Thyroid gland (tissue), 4 donors: ENCODE measurements at places on chromosomes 3 and 15. TPM values are rescaled to one million over a fixed set of nuclear protein-coding genes. Genes with fewer than 3 reads are reported as not detected.

Gene GOLGA8J
- total RNA-seq: 4.7 TPM

DNA sequence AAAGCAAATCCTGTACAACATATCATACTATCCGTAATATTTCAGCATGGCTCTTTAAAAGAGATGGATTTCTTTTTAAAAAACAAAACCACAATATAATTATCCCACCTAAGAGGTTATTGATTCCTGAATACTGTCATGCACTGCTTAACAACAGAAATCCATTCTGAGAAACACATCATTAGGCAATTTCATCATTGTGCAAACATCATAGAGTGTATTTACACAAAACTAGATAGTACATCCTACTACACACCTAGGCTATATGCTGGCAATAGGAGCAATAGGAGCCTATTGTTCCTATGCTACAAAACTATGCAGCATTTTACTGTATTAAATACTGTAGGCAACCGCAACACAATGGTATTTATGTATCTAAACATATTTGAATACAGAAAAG, 242.0 kb downstream of the NEK10 start:
- no peak for DNase-seq

Gene WDR93
- 2.3 TPM for total RNA-seq

GRCh38 chr15:98735304-98735703, 87.0 kb downstream of the IGF1R start:
- DNase-seq: no peak

- peak; percentile 59 for DNase-seq
Measured at GRCh38 chr15:66703540-66703941, 1.5 kb downstream of the SMAD6 start.

Gene ZNF80
- not detected for total RNA-seq

Gene SCAANT1
- not detected for total RNA-seq

Gene GATA2
- 10.2 TPM for total RNA-seq

Gene HEG1
- total RNA-seq: 154 TPM

- DNase-seq: peak; percentile 83
Measured at GRCh38 chr15:92343924-92344643, 49.6 kb upstream of the ST8SIA2 start.

Gene CCDC54
- total RNA-seq: not detected

Gene ERC2
- total RNA-seq: 5.3 TPM

- no peak for DNase-seq
Measured at GRCh38 chr3:129228891-129229585, 20.4 kb upstream of the COPG1 start.

Gene CATSPER2
- 6.8 TPM for total RNA-seq

DNA sequence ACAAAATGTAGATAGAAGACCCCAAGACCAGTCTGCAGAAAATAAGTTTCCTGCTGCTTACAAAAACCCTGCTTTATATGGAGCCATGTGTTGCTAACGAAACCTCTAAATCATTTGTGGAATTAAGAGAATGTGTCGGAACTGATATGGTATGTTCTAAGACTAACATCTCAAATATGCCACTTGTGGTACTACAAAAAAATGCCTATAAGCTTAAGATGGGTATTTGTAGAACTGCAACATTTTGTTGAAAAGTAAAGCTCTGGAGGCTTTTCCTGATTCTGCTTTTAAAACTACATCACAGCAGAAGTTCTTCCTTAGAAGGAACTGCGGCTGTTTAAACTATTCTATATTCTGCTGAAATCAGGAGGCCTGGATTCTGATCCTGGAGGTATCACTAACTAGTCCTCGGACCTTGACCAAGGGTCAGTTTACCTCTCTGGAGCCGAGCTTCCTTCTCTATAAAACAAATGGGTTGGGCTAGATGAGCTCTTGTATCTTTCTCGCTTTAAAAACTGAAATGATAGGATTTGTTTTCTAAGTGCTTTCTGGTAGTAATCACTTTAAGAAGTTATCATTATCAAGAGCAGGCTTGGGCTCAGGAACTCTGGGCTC, 74.9 kb downstream of the RAD18 start:
- DNase-seq: no peak

Gene HIGD2B
- total RNA-seq: not detected

- peak; percentile 69 for DNase-seq
Measured at GRCh38 chr3:46934072-46934471, 42.5 kb downstream of the CCDC12 start.

- DNase-seq: no peak
Measured at GRCh38 chr15:84001655-84002054, 233.9 kb upstream of the GOLGA6L4 start.

Gene AP3S2
- 98.6 TPM for total RNA-seq

DNA sequence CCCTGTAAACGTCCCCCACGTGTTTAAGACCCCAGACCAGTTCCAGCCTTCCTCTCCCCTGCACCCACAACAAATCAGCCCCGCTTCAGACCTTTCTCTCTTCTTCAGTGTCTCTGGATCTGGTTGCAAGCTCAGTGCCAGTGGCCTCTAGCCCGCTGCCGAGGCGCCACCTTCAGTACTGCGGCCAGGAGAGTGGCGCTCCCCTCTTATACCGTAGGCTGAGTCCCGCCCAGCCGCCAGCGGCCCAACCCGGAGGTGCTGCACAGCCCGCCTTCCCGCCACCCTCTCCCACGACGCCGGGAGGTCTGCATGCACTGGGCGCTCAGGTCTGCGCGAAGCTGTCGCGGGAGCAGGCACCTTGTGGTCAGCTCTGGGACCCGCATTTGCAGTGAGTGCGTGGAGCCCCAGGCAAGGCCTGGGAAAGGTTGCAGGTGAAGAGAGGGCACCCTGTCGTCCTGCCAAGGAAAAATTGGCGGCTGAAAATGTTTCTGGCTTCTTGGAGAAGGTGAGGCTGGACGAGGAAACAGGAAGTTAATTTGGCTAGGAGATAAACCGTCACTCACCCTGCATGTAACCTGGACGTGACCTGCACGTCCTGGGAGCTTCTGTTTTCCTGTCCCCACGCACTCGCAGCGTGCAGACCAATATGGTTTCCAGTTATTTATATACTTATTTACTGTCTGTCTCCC, at the start of gene C2CD4B:
C2CD4B (minus strand) TSS at position 182 of the 689 bp plus-strand sequence. CDS start 301 bp downstream, outside the sequence.
- peak; percentile 49 for DNase-seq

GRCh38 chr3:30730967-30731366, 124.6 kb downstream of the TGFBR2 start:
- DNase-seq: no peak

GRCh38 chr3:143110371-143110770, 9.2 kb upstream of the CHST2 start:
- peak; percentile 80 for DNase-seq

DNA sequence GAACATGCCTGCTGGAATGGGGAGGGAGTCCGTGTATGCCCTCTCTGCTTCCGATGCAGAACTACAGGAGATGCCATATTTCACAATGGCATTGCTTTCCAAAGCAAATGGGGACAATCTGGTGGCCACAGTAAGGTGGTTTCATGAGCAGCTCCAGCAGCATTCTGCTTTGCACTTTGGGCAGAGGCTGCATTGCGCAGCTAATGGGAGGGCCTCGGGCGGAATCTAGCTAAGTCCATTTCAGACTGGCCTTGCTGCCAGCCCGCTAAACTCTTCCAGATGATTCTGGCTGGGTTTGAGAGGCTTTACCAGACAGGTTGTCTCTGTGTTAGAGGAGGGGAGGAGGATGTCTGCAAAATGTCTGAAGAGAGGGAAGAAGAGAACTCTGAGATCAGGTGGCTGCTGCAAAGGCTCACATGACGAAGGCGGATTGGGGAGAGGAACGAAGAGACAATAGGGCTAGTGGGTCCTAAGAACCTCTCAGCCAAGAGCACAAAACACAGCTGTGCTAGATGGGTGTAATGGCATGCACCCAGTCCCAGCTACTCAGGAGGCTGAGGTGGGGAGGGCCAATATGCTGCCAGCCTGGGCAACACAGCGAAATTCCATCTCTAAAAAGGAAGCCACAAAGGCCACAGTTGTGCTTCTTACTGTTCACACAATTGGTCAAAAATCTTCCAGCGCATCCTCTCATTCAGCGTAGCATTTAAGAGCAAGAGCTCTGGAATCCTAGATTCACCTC, 63.7 kb downstream of the BDH1 start:
- DNase-seq: no peak

Gene CACNA1D
- 17.7 TPM for total RNA-seq

DNA sequence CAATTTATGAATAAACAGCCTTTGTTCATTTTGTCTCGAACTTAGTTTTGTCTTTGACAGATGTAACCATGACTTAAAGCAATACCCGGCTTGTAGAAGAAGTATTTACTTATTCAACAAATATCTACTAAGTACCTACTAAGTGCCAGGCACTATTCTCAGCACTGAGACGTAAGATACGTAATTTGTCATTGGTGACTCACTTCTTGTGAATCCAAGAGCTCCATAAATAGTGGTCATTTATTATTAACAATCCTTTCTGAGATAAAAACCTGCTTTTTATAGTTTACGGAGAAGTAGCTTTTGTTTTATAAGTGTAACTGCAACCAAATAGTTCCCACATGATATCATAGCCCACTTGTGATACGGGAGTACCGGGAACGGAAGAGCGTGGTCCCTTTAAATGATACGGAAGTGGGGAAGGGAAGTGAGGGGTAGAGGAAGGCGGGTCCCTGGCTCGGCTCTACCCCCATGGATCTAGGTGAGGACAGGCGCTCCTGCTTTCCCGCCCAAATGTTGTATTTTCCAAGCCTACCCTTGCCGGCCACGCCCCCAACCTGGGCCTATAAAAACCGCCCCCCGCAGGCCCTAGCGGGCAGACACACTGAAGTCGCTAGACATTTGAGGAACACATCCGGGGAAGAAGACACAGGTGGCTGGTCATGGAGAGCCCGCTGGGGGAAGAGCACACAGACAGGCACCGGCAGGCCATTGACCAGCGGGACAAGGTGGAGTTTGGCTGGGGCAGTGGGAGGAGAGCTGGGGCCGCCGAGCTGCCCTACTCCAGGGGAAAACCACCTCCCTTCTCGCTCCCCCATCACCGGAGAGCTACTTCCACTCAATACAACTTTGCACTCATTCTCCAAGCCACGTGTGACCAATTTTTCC, at the start of gene SAMMSON:
SAMMSON (plus strand) TSS at position 594 of the 888 bp plus-strand sequence.
- DNase-seq: no peak

- no peak for DNase-seq
Measured at GRCh38 chr3:102979191-102979590, 544.4 kb downstream of the ZPLD1 start.

Gene MST1R
- total RNA-seq: 2.7 TPM

DNA sequence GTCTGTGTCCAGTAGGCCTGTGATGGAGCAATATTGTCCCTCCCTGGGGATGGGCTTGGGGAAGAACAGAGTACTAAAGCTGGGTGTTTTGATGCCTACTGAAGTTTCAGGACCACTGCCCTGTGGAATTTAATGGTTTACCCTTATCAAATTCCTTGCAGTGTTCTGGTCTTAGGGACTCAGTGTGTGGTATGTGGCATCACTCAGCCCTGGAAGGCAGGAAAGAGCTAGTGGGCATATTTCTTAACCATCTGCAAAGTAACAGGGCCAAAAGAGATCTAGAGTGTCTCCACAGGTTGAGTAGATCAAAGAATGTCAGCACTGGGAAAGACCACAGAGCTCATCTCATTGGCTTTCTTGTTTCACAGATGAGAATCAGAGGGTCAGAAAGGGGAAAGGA, 11.8 kb upstream of the SCN10A start:
- DNase-seq: no peak

DNA sequence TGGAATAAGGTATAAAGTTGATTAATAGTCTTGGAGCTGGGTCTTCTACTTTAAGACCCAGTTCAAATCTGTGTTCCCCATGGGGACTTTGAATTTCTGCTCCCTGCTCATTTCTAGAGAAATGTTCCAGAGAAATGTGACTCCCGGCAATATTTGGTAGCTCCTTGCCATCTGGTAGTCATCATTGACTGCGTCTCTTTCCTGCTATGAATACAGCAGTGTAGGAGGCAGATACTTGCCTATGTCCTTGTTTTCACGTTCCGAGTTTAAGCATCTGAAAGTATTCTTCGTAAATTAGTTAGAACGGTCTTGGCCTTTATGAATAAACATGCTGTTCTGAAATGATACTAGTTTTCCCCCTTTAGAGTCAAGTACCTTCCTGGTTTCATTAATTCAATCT, 352.9 kb downstream of the PTPRG start:
- DNase-seq: no peak

Gene BFSP2
- total RNA-seq: not detected

- no peak for DNase-seq
Measured at GRCh38 chr3:185857208-185857607, 32.4 kb upstream of the IGF2BP2 start.

GRCh38 chr15:40808861-40809450, 1.7 kb upstream of the DNAJC17 start:
- peak; percentile 14 for DNase-seq

GRCh38 chr3:127604035-127604434, 5.8 kb downstream of the MCM2 start:
- DNase-seq: no peak

DNA sequence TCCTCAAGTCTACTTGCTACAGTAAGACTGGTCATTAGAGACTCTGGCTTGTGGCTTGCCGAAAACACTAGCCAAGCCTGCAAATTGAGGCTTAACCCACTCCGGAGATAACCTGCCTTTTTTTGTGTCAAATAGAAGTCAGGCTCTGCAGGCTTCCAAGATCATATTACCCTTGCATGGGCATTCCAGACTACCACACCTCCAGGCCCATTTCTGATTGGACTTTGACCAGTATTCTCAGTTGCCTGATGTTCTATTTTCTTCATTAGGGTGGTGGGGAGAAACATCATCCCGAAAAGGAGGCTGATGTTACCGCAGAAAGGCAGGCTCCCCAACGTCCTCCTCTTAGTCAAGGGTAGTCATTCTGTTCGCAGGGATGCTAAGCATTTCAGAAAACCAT, 68.1 kb upstream of the FOXP1 start:
- no peak for DNase-seq

- no peak for DNase-seq
Measured at GRCh38 chr15:99439524-99439835, 126.3 kb upstream of the MEF2A start.

DNA sequence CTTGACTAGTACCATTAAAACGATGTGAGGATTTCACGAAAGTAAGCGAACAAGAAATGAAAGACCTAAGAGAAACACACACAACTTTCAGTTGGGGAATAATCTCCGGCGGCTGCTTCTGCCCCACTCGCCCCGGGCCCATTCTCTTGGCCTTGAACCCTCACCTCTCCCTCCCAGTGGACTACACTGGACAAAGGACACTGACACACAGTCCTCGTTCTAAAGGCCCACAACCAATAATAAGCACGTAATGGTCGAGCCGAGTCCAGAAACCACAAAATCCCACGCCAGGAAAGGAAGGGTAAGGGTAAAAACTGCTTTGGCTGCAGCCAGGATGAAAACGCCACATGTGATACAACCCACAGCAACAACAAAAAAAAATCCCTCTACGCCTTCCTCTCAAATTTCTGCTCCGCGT, 469 bp downstream of the ZNF770 start:
- no peak for DNase-seq

Gene IGDCC3
- 0.27 TPM for total RNA-seq

DNA sequence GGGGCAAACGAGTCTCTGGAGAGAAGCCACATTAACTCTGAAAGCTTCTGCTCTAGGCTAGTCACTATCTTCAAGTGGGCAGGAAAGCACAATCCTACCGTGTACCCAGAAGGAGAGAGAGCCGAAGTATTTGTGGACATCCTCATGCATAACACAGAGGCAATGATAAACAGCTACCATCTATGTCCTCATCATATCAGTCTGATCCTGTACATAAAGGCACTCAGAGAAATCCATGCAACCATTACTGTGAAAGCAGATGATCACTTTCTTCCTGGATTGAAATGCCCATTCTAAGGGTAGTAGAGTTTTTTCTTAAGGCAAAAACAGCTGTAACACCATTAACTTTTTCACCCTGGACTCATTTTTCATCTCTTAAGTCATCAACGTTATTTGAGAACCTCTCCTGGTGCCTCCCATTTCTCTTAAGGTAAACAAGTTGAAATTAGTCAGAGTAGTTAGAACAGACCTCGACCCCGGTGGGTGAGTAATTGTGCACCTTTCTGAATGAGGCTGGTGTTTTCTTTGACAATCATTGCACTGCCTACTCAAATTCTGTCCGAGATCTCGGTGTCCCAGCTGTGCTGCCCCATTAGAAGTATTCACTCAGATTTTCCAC, 327.4 kb downstream of the SHQ1 start:
- DNase-seq: no peak

Gene MYRIP
- 1.6 TPM for total RNA-seq
